ENCODE measurements at places on chromosomes 7 and 10.

DNA sequence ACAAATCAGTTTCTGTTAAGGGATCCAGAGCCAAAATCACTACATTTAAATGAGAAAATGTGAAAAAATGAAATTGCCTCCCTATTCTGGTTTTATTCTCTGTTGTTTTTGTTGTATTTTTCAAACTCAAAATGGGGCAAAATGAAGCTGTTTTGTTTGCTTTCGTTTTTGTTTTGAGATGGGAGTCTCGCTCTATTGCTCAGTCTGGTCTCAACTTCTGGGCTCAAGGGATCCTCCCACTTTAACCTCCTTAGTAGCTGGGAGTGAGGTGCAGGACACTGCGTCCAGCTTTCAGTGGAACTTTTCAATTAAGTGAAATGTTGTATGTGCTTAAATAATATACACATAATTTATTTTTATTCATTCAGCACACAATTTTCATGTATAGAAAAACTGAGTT lies 205.0 kb downstream of the SORCS1 start:
- no peak for DNase-seq

- DNase-seq, result no peak
These were observed 38.8 kb downstream of the CNPY1 start for GRCh38 chr7:155507576-155507975.

GRCh38 chr10:123377883-123378282 lies 223.7 kb downstream of the BUB3 start:
- DNase-seq, result no peak

GRCh38 chr10:75630746-75631145 lies 199.3 kb downstream of the LRMDA start:
- DNase-seq, result no peak

DNA sequence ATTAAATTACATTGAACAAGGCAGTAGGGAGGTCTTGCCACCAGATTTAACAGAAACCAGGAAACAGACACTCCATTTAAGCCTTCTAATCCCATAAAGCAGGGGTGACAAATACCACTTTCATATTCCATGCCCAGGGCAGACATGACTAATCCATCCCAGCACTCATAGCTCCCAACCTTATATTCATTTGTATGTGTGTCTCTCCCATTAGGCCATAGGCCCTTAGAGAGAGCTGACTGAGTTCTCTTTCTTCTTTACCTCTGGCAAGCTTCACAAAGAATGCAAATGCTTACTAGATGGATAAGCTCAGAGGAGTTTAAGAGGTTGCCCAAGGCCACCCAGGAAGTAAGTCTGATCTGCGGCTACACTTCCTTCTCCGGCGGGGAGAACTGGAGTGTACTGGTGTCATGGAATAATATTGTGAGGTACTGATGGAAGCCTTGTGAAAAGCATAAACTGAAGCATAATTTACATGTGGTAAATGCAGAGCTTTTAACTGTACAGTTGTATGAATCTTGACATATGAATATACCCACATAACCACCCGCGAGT lies 239.7 kb upstream of the HABP2 start:
- no peak for DNase-seq

DNA sequence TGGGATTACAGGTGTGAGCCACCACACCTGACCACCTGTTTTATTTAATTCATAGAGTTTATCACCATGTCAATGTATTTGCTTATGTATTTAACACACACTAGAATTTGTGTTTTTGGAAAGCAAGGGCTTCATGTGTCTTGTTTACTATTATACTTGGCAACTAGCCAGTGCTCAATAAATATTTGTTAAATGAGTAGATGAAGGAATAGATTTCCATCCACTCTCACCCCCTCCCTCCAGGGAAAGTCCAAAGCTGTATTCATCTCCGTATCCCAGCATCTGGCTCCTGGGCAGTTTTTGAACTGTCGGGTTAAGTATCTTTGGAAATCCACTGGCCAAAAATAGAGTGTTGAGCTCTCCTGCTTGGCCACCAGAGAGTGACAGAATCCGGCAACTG lies 4.6 kb upstream of the RADIL start:
- no peak for DNase-seq

DNA sequence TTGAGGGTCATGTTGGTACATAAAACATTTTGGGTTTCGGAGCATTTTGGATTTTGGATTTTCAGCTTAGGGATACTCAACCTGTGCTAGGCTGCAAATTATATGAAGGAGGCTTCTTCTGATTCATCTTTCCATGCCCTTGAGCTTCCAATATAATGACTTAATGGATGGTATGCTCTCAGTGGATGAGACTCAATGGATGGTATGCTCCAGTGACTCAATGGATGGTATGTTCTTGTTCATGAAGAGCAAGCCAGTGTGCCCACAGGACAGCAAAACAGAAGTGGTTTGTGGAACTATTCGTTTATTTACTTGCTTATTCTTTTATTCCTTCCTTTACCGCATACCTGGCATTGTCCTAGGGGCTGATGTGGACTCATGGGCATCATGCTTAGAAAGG lies 969.6 kb downstream of the LRMDA start:
- no peak for DNase-seq

Data from activated T-cell treated with anti-CD3 and anti-CD28 coated beads for 24 hours (primary cell).